IPS DF 19.7 (cell line): ENCODE measurements at places on chromosomes 6 and 20.
A peak's percentile ranks its signal among the peaks of the same experiment; 100 is the strongest.

DNA sequence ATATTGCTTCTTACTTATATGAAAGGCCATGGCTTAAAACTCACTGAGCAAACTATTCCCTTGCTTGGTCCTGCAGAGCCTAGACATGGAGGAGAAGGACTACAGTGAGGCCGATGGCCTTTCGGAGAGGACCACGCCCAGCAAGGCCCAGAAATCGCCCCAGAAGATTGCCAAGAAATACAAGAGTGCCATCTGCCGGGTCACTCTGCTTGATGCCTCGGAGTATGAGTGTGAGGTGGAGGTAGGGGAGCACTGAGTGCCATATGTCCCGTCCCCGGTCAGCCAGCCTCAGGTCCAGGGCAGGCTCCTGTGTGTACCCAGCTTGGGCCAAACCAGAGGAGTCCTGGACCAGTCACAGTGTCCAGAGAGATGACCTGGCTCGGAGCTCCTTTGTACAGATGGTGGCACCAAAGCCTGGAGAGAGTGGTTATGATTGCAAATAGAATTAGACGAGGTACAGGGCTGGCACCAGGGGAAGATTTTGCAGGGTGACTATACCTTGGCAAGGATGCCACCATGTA is 21.0 kb downstream of the EPB41L1 start:
- no peak for DNase-seq

DNA sequence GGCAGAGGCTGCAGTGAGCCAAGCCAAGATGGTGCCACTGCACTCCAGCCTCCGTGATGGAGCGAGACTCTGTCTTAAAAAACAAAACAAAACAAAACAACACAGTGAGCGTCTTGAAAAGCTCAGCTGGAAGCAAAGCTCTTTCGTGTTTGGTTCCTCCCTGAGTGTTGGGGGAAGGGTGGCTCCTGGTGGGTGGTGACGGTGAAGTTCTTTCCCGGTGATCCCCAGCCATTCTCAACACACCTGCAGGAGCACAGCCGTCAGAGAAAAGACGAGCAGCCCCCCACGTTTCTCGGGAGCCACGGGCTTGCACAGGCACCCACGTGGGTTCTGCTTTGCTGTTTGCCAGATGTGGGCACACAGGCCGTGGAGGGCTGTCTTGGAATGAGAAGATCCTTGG is 3.2 kb downstream of the BHLHE23 start:
- no peak for DNase-seq

GRCh38 chr6:135230711-135231468 is 49.8 kb downstream of the MYB start:
- DNase-seq, result no peak

GRCh38 chr6:33276864-33277662 is at the start of gene B3GALT4:
Gene B3GALT4, plus strand, starts transcription at chr6:33277123. Its CDS starts 297 bp downstream, at chr6:33277420.
- DNase-seq, result peak; percentile 87

- DNase-seq, result no peak
Measured at GRCh38 chr6:167122827-167123657, at the start of gene CCR6. Gene CCR6, plus strand, starts transcription at chr6:167123096. Its CDS starts 13,039 bp downstream, at chr6:167136135.

DNA sequence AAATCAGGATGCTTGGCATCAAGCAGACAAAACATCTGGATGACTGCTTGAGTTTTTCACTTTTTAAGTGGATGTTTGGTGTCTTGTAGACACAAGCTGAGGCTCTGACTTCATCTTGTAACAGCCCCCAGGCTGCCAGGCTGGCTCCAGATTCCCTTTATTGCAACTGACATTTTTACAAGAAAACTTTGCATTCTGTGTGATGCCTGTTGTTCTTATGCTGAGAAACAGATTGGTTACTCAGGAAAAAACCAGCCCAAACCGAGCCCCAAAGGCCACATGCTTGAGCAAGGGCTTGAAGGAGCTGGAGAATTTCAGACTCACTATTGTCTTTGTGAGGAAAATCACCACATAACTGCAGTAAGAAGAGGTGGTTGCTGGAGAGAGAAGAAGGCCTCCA is 98.4 kb upstream of the PREP start:
- no peak for DNase-seq

DNA sequence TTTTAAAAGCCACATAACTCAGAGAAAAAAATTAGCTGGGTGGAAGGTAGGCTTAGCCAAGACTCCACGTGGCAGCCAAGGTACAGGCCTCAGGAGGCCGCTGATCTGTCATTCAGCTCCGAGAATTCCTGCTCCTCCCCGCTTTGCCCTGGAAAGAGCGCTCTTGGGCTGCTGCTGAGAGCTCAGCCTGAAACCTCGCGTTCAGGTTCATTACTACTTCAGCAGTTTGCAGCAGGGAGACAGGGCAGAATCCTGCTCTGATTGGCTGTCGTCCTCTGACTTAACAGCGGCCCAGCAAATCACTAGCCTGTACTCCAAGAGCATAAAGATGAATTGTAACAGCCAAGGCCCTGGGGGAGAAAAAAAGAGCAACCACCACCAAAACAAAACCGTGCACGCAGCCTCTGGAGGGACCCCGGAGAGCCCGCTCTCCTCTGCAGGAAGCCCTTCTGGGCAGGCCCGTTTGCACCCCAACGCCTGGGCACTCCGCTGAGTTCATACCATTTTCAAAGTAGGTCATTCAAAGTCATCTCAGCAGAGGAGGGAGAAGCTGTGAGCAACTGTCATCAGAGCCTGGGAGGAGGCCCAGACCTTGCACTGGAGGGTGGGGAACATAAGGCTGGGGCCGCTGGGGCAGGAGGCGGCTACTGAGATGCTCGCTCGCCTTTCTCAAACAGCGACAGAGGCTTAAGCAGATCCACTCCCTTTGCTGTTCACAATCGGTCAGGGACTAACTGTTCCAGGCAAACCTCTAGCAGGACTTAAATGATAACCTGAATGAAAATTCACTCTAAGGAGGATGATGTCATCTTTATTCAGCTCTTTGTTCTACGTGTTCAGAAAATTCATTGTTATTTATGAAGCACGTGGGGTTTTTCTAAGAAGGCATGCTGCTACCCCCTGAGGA is 42.3 kb upstream of the ATXN1 start:
- peak; percentile 89 for DNase-seq
